Urothelium cell line (cell line): ENCODE measurements at places on chromosomes 16 and 17.

DNA sequence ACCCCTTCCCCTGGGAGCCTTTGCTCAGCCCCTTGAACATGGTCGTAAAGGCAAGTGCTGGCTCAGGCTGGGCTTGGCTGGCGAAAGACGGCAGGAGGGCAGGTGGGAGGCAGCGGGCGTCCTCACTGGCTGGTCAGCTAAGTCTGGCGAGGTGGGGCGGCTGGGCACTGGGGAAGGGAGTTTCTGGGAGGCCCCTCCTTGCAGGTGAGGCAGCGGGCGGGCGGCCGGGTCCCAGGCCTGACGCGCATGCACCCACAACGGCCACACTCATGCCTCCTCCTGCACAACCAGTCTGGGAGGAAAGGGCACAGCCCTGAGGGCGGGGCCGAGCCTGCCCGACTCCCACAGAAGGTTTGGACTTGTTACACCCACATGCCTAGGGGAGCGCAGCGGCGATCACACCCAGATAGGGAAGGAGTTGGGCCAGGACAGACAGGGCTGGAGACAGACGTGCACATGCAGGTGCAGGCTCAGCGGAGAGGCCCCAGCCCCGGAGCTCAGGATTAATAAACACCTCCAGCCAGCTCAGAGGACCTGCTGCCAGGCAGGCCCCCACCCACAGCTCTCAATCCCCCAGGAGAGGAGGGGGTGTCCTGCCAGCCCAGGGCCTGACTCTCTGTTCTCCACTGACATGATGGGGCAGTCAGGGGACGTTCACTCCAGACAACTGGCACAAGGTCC lies at the start of gene EVPL:
EVPL (minus strand) TSS at position 148 of the 681 bp plus-strand sequence; CDS start at position 40, 108 bp downstream.
- no peak for DNase-seq

DNA sequence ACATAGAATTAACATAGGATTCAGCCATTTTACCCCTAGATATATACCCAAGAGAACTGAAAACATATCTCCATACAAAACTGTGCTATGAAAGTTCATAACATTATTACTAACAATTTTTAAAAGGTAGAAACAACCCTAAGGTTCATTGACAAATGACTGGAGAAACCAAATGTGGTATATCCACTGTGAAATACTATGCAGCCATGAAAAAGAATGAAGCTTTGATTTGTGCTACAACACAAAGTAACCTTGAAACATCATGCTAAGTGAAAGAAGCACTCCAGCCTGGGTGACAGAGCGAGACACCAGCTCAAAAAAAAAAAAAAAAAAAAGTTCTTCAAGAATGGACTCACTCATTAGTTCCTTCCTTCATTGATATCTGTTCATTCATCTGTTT lies 580 bp downstream of the CD300LD start:
- DNase-seq: no peak

DNA sequence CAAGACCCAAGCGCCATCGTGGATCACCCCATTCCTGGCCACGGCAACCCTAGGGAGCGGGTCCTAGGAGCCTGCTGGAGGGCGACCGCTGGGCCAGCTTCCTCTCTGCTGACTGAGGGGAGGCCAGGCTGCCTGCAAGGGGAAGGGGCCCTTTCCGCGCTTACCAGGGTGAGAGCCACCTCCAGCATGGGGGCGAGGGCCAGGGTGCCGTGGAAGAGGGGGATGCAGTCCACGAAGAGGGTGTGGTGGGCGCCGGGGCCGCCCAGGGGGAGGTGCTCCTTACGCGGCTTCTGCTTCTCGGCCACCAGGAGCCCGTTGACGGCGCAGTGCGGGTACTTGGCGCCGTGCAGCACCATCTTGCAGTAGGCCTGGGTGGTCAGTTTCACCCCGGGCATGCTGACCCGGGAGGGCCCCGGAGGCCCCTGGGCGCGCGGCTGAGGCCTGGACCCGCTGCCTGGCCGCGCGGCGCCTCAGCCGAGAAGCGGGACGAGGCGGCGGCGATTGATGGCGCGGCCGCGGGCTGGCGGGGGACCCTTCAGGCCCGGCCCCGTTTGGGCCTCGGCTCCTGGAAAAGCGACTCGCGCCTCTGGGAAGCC lies 345 bp downstream of the EMC8 start:
- DNase-seq: peak; percentile 57

GRCh38 chr16:87955302-87956097 lies 4.3 kb downstream of the BANP start:
- no peak for DNase-seq

GRCh38 chr16:26747760-26748159 lies 319.0 kb upstream of the C16orf82 start:
- DNase-seq: no peak

DNA sequence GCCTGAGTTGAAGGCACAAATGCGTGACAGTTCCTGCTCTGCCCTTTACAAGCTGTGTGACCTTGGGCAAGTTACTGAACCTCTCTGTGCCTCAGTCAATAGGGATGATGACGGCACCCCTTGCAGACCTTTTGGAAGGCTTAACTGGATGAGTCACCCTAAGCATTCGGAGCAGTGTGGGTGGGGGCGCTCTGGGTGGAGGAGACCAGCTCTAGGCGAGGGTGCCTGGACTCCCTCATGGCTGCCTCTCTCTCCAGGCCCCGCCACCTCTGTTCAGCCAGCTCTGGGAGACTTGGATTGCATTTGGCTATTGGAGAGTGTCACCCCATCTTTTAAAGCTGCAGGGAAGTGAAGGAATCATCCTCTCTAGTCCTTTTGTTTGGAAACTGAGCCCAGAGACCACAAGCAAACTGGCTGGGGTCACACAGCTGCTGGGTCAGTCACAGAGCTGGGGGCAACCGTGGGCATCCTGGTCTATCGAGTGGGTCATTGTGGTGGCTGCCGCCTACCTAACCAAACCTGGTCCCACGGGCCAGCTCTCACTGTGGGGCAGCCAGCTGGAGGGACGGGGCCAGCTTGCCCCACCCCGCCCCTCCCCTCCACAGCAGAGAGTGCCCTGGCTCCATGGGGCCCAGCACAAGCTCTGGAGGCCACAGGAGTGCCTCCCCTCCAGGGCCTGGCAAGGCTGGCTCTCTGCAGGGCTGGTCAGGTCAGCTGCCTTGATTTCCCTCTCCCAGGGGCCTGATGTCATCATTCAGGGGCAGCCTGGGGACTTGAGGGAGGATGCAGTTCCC lies 20.2 kb upstream of the GSE1 start:
- peak; percentile 18 for DNase-seq

DNA sequence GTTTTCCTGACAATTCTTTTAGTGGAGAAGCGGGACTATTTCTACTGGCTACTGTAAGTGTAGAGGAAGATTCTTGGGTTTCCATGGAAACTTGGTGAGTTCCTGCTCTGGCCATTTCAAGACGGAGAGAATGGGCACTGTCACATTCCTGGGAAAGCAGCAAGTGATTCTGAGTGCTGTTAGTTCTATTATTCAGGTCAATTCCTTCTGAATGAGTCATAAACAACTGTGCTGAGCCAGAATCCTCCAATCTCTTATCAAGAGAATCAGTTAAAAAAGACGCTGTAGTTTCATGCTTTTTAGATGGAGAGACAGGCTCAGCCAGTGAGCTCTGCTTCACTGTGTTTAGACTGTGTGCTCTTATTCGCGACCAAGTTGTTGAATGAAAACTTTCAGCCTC lies 19.6 kb downstream of the AKAP10 start:
- DNase-seq: peak; percentile 87
